Stimulated activated CD4-positive, alpha-beta T cell treated with anti-CD3 and anti-CD28 coated beads, TNF-alpha, amount 100 ng/mL, for 4 hours (primary cell): ENCODE measurements at places on chromosomes 12 and 14.

DNA sequence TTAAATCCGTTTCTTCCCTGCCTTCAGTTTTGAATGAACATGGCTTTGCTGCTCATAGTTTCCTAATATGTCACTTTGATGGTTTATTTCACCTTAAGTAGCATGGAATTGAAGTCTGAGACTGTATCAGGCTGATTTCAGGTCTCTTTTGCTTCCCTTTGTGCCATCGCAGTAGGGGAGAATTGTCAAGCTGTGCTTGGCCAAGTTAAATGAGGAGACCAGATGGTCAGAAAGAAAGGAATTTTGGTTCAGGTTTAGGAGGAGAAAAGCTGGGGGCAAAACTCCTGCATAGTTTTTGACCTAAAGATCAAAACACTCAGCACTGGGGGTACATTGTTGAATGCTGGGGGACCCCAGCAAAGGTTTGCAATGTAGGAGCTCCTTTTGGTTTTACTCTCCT lies 398.4 kb downstream of the NUAK1 start:
- DNase-seq: no peak

- DNase-seq: no peak
Observed at GRCh38 chr12:26346736-26347135, 151.4 kb downstream of the SSPN start.

DNA sequence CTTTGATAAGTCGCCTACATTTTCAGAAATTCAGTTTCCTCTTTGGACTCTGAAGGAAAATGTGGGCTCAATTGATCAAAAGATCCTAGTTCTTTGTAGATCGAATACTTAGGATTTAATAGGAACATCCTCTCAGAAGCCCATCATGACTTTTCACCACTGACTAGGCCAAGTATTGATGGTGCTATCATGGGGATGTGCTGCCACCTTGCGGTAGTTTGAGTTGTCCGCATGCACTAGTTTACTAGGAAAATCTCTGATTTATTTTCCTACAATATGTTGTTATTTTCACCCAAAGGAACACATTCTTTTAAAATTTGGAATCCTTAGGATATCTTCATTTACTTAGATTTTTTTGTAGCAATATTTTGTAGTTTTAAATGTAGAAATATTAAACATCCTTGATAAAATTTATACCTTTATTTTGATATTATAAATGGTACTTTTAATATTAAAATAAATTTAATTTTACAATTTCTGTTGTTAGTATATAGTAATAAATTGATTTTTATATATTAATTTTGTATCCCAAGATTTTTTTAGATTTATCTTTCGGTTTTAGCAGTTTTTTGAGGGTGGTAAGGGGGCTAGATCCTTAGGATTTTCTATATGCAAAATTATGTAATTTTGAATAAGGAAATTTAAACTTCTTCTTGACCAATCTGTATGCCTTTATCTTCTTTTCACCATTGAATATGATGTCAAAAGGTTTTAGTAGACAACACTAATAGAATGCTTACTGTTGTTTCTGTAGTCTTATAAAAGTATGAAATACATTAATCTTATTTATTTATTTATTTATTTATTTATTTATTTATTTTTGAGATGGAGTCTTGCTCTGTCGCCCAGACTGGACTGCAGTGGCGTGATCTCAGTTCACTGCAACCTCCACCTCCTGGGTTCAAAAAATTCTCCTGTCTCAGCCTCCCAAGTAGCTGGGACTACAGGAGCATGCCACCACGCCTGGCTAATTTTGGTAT lies 52.9 kb upstream of the OR9K2 start:
- peak; percentile 57 for DNase-seq

- DNase-seq: no peak
Observed at GRCh38 chr12:124654666-124655047, 87.2 kb upstream of the NCOR2 start.

DNA sequence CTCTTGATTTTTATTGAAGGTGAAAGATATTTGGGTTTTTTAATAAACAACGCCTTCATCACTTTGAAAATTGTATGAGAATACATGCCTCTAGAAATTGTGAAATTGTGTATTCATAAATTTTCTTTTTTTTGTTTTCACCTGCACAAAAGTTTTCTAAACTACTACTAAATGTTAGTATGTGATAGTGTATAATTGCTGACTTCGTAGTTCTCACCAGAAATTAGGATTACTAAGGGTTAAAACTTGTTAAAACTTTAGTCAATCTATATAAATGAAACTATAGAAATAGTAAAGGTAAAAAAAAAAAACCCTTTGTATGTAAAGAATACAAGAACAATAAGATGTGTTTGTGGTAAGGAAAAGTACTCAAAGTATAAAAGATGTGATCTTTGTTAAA lies 496.5 kb upstream of the ATP2B1 start:
- DNase-seq: no peak

DNA sequence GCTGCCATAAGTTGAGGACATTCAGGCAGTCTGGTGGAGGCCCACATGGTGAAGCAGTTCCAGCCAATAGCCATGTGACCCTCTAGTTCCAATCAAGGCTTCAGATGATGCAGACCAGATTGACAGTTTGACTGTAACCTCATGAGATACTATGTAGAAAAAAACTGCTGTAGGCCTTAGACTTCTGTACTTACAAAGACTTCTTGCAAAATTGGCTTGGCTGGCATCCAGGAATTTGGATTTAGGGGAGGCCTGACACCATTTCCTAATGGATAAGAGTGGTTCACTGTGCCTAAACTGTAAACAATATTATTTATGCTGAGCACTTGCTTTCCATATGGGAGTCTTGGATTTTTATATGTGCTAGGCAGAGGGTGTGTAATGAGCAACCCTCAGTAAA lies 76.4 kb downstream of the RGS6 start:
- no peak for DNase-seq

- DNase-seq: no peak
Observed at GRCh38 chr12:1590221-1590979, 4.0 kb downstream of the FBXL14 start.

DNA sequence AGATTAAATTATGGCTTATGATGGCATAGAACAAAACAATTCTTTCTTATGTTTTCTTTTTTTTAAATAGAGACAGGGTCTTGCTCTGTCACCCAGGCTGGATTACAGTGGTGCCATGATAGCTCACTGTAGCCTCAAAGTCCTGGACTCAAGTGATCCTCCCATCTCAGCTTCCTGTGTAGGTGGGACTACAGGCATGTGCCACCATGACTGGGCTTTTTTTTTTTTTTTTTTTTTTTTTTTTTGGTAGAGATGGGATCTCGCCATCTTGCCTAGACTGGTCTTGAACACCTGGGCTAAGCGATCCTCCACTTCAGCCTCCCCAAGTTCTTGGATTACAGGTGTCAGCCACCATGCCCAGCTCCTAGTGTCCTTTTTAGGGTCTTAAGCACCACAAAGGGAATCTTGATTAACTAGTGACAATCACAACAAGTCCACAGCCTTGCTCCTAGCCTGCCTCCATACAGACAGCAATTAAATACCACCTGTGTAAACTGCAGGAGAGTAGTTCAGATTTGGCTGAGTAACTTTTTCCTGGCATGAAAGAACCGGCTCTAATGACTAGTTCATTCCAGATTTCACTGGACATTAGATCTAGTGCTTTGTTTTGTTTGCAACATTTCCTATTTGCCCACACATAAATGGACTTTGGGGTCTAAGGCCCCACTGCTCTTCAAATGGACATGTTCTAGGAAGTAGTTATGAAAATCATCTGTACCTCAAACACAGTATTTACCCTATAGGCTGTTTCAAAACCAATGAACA lies 61.6 kb downstream of the SH2B3 start:
- no peak for DNase-seq

GRCh38 chr14:89419973-89420482 lies 3.0 kb upstream of the FOXN3 start:
- DNase-seq: no peak

DNA sequence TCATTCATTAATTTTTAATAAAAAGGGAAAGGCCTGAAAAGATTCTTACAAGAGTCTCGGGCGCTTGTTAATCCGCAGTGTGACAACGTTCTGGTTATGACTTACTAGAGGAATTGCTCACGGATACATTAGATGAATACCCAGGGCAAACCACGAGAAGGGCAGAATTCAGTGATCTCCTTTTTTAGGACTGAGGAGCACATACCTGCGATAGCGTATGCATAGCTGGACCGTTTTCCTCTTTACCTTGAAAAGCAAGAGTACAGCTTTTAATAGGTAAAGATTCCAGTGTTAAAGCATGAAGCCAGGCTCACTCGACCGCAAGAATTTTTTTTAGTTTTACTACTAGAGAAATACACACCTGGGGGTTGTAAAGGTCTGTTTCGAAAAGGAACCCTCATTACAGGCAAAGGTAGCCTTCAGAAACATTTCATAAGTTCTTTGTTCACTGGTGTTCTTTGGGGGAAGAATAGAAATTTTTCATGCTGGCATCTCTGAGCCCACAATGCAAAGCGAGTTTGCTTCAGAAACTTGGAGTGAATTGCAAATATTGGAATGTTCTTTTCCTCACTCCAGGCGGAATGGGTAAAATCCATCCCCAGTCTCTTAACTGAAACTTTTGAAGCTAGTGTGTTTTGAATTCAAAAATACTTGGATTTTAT lies 953 bp downstream of the MAPK1IP1L start:
- no peak for DNase-seq

GRCh38 chr12:101299346-101299745 lies 19.4 kb downstream of the UTP20 start:
- no peak for DNase-seq

DNA sequence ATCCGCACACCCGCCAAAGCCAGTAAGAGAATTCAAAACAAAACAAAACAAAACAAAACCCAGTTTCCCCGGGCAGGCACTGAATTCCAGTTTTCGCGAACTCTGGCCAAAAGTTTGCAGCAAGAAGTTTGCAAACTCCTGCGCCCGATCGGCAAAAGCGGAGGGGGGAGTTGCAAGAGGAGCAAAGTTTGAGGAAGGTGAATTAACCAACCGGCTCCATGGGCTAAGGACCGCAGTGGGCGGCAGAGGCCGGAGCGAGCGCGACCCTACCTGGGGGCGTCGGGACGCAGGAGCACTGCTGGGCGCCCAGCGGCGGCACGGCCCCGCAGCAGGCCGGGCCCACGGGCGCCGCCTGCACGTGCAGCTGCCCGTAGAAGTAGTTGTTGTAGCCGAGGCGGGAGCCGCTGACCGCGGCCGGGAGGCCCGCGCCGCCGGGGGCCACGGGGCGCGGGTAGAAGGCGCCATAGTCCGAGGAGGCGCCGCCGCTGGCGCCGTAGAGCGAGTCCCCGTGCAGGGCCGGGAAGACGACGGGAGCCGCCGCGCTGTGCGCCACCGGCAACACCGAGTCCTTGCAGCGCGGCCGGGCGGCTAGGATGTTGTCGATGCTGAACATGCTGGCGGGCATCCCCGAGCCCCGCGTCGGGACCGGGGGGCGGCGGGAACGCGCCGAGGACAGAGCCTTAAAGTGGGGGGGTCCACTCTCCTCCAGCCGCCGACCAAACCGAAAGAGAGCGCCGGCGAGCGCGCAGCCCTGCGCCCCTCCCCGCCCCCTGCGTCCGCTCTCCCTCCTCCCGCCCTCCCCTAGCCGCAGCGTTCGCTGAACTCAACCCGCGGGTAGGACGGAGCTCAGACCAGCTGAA lies at the start of gene GSC:
Gene GSC (minus strand): TSS at position 723 of the 860 bp plus-strand sequence. CDS start 98 bp downstream, at position 625.
- no peak for DNase-seq
